ENCODE measurements at places on chromosomes 1 and 21. TPM values are rescaled to one million over a fixed set of nuclear protein-coding genes. Genes with fewer than 3 reads are reported as not detected.

DNA sequence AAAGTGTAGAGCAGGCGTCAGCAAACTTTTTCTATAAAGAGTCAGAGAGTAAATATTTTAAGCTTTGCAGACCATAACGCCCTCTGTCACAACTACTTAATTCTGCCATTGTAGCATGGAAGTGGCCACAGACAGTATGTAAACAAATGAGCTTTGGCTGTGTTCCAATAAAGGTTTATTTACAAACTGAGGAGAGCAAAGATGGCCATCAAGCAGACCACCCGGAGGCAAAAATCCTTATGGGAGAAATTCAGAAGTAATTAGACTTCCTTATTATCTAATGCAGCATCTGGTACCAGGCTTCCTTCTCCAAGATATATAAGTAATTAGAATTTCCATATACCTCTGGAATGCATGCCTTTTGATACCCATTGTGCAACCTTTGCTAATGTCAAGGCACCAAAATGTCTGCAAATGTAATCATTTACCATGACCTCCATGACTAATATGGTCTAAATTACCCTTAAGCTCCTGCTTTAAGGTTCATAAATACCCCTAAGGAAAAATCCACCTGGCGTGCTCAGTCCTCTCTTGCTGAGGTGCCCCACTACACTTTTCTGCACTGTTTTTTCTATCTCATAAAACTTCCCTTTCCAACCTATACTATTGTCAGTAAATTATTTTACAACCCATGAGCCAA lies 377.8 kb downstream of the MATN1 start:
- no peak for DNase-seq

Gene XCL1
- 1.2 TPM for total RNA-seq

Gene CFHR1
- not detected for total RNA-seq

DNA sequence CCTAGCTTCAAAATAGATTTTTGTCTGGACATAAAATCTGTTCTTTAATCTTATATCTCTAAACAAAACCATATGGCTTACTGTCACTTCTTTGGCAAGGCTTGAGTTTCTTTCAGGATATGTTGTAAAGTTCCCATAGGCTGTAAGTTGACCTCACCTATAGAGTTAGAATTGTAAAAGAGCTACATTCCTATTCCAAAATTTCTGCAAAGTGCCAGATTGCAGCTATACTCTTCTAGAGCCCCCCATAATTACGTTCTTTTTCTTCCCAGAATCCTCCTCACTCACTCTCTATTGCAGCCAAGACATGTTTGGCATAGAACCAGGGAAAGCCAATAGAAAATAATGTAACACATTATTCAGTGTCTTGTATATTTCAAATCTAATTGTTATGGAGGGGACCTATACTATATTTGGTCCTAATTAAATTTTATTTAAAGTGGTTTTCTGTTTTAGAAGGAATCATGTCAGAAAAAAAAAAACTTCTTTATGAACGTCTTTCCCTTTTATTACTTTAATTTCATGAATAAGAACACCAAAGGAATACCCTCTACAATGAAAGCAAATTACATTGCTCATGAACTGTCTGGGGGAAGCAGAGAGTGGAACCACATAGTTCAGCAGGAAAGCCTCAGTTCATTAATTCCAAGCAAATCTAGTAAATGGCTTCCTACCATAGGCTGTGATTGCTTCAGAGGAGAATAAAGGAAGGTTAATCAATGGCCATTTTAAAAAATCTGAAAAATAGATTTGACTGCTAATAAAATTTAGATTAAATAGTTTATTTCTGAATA lies 22.3 kb downstream of the CTTNBP2NL start:
- no peak for DNase-seq

DNA sequence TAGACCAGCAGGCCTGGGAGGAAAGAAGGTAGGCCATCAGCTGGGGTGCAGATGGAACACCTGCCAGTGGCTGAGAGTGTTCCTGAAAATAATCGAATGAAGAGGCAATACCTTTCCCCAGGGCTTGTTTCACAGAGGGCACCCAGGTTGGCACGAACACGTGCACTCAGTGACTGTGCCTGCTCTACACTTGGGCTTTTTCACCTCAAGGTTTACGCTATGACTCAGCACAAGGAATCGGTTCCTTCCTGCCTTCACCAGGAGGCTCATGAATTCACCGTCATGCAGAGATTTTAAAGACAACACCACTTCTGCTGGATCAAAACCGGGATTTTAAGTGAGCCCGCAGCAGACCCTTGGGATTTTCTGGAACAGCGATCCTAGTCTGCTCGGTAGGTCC lies 118.5 kb upstream of the ADAR start:
- DNase-seq, result no peak

Gene COL6A1
- total RNA-seq, result 280 TPM

GRCh38 chr1:220833436-220833835 lies 45.8 kb upstream of the HLX start:
- DNase-seq, result no peak

GRCh38 chr1:204565617-204566582 lies 49.7 kb downstream of the MDM4 start:
- no peak for DNase-seq

DNA sequence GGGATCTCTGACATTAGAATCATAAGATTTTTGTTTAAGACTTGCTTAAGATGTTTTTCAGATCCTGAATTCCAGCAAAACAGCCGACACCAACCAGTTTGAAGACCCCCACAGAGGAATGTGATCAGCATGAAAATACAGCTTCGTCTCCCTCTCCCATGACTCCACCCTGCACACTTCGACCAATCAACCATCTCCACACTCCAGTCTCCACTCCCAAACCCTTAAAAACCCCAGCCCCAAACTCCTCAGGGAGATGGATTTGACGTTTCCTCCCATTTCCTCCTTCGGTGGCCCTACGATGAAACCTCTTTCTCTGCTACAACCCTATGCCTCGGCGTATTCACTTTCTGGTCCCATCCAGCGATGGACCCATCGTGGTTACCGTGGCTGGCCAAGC lies 30.1 kb upstream of the KIF26B start:
- DNase-seq, result no peak

Gene LPGAT1
- 42.3 TPM for total RNA-seq

DNA sequence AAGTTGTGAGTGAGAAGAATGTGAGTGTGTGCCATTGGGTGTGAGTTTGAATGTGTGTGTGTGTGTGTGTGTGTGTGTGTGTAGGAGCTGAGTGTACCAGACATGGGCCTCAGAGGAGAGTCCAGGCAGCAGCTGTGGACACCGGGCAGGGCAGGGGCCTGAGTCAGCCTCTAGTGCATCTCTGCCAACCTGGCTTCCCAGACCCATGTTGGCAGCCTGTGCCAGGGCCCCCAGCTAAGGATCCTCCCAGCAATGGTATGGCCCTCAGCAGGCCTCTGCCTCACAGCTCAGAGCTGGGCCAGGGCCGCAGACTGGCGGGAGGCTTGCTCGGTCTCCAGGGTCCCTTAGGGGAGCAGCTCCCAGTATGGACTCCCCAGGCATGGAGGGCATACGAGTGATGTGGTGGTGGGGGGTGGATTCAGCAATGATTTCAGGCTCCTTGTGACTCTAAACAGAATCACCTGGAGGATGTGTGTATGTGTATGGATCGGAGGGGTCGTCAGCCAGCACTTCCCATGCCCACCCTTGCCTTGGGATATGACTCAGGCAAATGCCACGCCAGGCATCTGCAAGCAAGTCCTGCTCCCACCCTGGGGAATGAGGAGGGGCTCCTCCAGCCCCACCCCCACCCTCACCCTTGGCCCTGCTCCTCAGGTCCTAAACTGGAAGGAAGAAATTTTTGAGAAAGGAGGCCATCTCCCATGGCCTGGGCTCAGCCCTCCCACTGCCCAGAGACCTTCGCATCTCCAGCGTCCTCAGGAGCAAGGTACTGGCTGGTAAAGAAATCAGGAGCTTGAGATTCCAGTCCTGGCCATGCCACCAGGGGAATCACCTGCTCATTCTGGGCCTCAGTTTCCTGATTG lies 1.8 kb upstream of the FOXO6 start:
- peak; percentile 60 for DNase-seq

- no peak for DNase-seq
These were observed 10.6 kb upstream of the GADD45A start for GRCh38 chr1:67674260-67675011.

GRCh38 chr1:101167891-101168290 lies 68.9 kb upstream of the S1PR1 start:
- no peak for DNase-seq

GRCh38 chr1:109158433-109158832 lies 44.5 kb downstream of the ELAPOR1 start:
- no peak for DNase-seq

DNA sequence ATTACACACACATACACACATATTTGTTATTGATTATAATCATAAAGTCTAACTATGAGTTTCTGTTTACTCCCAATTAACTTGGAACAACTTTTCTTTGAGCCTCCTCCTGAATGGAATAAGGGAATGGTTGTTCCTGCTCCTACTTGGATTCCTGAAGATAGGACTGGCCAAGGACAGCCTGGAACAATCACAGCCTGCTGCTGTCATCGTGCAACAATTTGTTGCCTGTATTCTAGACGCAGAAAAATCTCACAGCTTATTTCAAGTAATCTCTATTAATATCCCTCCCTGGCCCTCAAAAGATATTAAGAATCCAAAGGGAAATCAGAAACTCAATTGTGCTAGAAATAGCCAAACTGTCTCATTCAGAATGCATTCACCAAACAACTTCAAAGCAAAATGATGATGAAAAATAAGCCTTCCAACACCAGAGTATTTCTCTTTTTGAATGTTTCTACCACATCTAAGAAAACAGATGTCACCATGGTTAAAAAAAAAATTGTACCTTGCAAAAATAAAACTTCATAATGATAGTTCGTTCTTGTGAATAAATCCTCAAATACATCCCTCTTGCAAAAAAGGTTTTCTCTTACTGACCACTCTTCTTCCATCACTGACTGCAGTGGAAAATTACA lies 30.9 kb downstream of the RCAN1 start:
- no peak for DNase-seq

- DNase-seq, result no peak
These were observed 189.1 kb upstream of the POU3F1 start for GRCh38 chr1:38235705-38236104.

DNA sequence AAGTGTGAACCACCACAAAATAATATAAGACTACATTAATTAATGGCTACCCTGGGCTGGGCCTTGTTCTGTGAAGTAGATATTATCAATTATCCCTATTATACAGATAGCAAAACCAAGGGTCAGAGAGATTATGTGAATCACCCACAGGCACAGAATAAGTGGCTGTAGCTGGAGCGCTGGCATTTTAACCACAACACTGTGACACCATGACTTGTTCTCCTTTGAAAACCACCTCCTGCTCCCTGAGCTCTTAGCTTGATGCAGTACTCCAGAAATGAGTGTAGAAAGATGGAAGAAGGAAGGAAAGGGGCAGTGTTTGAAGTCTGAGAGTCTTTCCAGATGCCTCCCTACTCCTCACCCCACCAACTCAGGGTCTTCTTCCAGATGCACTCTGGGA lies 29.5 kb upstream of the JUN start:
- no peak for DNase-seq

GRCh38 chr21:20720623-20721022 lies 277.6 kb upstream of the NCAM2 start:
- DNase-seq, result no peak

- DNase-seq, result peak; percentile 69
These were observed 619 bp downstream of the BCL9 start for GRCh38 chr1:147541672-147542568.

Gene LORICRIN
- not detected for total RNA-seq

DNA sequence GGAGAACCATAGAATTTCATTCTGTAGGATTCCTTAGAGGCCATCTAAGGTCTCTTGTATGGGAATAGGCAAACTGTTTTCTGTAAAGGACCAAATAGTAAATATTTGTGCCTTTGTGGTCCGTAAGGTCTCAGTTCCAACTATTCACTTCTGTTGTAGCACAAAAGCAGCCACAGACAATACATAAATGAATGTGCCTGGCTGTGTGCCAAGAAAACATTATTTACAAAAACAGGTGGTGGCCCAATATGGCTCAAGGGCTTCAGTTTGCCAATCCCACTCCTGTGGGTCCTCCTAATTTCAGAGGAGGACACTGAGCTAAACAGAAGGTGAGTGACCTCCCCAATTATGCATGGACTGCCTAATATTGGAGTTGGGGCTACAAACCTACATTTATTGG lies 67.6 kb upstream of the EDEM3 start:
- DNase-seq, result no peak
